Right renal cortex interstitium (tissue), 3 donors: ENCODE measurements at places on chromosomes 11 and 22.

- no peak for DNase-seq
These were observed 5.7 kb downstream of the TMEM184B start for GRCh38 chr22:38267086-38267485.

GRCh38 chr11:94308024-94308423 lies 3.6 kb downstream of the IZUMO1R start:
- DNase-seq = no peak

GRCh38 chr11:122755409-122755808 lies 82.9 kb upstream of the CRTAM start:
- DNase-seq = no peak

GRCh38 chr11:11569936-11570491 lies 51.8 kb downstream of the GALNT18 start:
- no peak for DNase-seq

GRCh38 chr22:38136607-38137006 lies 26.1 kb upstream of the BAIAP2L2 start:
- DNase-seq = no peak

DNA sequence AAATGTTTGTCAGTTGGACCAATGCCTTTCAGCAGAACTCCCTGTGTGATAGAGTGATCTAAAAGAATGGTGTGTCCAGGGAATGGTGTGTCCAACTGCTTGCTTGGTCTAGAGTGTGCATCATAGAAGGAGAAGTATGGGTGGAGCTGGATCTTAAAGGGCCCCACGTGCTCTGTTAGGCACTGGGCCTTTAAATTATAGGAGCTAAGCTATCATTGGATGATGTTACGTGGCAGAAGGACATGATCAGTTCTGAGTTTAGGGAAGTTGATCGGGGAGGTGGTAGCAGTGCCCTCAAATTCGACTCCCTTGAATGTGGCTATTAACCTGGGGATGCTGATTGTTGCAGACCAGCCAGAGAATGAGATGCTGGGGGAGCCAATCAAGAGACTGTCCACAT lies 16.4 kb downstream of the STX3 start:
- DNase-seq = no peak

- DNase-seq = no peak
These were observed 69.3 kb downstream of the NCAPD3 start for GRCh38 chr11:134154441-134154840.

DNA sequence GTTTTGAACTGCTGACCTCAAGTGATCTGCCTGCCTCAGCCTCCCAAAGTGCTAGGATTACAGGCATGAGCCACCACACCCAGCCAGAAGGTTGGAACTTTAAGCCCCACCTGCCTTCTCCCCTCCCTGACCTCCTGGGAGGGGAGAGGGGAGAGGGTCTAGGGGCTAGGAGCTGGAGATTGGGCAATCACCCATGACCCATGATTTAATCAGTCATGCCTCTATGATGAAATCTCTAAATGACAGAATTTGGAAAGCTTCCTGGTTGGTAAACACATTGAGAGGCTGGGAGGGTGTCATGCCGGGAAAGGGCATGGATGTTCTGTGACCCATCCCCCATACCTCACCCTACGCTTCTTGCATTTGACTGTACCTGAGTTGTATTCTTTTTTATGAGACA lies 17.1 kb upstream of the TFIP11 start:
- DNase-seq = no peak

GRCh38 chr11:84685149-84685548 lies 942.0 kb downstream of the DLG2 start:
- no peak for DNase-seq

DNA sequence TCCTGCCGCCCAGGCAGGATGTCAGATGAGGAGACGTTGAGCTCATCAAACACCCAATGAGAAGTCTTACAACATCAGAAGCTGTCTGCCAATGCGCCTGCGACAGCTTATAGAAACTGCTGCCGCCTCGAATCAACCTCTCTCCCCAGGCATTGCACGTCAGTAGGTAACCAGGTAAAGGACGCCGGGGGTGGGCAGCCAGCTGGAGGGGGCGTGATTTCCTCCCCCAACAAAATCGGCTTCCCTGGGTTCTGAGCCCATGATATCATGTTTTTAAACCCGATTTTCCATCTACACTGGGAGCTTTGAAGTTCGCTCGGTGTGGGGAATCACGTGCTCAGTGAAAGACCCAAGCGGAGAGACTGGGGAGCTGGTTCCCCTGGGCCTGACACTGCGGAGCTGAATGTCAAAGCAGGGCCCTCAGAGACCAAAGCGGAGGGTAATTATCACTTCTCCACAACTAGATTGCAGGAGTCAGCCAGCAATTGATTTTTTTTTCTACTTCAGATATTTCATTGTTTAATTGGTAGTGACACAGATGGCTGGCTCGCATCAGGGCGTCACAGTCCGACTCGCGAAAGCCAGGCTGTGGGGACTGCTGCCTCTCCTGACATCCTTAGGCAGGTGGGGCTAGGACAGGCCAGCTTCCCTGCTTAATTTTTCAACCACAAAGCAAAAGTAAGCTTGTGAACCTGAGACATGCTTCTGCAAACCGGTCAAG lies 15.4 kb downstream of the FAM83F start:
- DNase-seq = no peak

DNA sequence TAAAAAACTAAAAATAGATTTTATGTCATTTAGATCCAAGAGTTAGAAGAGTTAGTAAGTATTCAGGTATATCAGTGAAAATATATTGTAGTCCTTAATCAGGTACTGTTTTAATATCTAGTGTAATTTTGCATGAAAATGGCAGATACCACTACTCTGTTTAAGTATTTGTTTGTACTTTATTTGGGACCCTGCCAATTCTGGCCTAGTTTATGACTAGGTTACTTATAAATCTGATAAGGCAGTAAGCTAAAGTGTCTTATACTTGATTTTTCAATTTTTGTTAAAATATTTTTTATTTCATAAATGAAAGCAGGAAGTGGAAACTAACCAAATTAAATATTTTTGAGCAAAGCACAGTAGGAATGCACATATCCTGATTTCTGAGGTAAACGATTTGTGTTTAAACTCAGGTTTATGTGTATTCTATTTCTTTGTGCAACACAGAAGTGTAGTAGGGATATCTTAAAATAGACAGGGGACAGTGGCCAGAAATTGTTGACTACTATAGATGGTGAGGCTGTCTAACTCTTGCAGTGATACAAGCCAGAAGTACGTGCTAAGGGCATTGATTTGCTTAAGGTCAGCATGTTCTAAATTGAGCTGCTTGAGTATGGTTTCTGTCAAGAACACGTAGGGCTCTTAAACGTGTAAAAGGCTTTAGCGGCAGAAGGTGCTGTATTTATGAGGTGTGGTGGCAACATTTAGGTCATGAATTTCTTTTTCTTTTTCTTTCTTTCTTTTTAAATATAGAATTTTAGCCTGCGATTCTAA lies 34.0 kb downstream of the HIPK3 start:
- DNase-seq = no peak

DNA sequence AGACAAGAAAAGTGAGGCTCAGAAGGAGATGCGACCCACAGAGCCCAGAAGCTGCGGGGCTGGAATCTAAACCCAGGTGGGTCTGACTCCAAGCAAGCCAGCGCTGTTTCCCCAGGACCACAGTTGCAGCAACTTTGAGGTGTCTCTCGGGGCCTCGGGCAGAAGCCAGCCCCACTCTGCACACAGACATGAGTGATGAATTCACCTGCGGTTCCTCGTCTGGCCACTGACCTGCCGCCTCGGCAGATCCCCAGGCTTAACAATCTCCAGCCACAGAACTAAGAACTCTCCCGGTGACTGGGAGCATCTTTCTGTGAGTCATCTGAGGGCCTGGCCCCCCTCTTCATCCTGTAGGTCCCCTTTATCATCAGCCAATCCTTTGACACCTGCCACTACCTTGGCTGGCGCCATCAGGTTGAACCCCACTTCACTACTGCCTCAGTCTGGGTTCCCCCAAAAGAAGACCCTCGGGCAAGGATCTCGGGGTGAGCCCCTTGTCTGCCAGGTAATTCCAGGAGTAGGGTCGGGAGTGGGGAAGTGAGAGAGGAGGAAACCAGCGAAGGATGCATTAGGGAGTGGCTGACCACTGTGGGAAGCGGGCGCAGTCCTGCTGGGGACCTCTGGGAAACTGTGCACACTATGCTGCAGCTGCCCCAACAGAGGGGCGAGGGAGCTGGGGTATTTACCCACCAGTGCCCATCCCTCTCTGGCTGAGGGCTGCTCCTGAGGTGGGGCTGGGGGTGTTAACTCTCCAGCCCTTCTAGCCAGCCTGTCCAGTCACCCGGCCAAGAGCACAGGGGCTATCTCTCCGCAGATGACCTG lies 33.0 kb upstream of the MN1 start:
- no peak for DNase-seq

GRCh38 chr22:50476868-50477267 lies 2.0 kb upstream of the SBF1 start:
- no peak for DNase-seq

DNA sequence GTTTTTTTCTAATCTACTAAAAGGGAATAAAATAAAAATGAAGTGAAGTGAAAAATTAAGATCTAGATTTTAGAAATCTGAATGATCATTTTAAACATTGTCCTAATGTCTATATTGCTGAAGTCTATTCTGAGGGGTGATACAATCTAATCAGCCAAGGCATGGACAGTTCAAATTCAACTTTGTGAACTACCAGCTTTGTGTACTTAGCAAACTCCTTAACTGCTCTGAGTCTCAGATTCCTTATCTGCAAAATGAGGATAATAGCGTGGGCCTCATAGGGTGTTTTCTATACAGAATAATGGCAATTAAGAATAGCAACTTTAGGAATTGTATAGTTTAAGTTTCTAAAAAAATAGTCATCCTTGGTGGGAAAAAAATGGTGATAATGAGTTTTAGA lies 31.4 kb downstream of the FAR1 start:
- no peak for DNase-seq

- no peak for DNase-seq
These were observed 296.9 kb downstream of the BRD1 start for GRCh38 chr22:49530671-49531367.

GRCh38 chr22:28907311-28908008 lies 24.1 kb downstream of the ZNRF3 start:
- DNase-seq = no peak

DNA sequence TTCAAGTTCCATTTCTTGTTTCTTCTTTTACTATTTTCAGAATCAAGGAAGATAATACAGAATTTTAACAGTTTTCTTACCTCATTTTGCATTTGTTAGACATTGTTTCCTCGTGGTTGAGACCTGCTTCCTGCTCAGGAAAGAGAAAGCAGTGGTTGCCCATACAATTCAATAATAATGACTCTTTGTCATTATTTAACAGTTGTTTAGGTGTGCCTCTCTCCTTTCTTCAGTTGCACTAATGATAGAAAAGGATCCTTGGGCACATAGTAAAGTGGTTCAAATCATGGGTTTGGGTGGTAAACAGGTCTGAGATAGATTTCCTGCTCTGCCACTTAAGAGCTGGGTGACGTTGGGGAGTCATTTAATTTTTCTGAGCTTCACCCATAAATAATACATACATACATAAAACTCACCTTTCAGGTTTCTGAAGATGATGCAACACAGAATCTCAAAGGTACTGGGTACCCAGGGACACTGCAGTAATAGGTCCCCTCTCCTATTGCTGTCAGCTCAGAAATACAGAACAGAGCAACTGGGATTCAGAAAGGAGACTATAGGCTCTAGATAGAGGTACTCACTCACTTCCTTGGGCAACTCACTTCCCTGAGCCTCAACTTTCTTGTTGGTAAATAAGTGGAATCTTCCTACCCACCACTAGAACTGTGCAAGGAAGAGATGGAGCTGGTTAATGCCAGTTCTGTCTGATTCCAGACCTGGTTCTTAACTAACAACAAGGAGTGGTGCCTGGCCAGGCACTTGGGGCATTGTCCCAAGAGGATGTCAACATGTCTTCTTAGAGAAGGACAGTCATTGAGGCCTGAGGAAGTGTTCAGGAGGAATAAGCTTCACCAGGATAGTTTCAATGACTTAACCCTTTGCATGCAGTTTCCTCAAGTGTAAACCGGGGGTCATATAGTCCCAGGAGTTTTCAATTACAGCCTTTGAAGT lies 34.9 kb downstream of the CD44 start:
- no peak for DNase-seq

DNA sequence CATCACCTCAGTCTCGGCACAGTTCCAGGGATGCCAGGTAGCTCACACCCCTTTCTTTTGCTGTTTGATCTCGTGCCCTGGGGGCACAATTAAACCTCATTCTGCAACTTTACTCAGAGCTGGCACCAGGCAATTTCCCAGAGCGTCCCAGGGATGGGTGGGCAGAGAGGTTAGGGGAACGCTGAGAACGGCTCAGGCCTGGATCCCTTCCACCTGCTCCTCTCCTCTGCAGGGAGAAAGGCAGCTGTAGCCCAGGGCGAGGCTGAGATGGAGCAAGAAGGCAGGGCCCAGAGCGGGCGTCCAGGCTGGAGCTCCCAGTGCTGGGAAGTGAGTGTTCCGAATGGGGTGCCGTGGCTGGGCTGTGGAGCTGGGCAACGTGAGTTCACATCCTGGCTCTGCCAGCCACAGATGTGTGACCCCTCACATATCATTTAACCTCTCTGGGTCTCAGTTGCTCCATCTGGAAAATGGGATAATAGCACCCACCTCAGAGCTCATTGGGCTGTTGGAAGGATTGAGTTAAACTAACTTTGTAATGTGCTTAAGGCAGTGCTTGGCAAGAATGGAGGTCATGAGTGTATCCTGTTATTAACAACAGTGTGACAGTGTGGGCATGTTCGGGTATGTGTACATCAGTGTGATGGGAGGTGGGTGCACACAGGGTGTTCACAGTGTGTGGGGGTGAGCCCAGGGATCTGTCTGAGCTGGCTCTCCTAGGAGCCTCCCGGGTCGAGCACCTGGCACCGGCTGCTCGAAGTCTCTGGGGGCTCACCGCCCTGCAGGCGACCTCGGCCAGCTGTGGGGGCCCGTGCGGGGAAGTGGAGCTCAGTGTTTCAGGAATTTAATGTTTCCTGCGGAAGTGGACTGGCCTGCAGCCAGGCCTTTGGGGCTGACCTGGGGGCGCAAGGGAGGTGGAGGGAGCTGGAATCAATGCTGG lies 15.5 kb downstream of the OTUB1 start:
- DNase-seq = no peak

DNA sequence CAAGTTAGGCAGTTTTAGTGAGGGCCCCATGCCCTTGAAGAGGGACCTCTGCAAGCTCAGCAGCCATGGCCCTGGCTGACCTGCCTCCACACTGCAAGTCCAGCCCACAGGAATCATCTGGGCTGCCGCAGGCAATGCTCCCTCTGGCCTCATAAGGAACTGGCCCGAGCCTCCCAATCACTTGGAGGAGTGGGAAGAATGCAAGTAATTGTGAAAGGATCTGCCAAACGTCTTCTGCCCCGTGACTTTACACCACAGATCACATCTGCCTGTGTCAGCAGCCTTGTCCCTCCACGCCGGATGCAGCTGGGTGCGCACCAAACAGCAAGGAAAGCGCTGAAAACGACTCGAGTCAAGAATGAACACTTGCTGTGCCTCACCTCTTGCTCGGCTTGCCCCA lies 23.8 kb downstream of the OPCML start:
- no peak for DNase-seq

DNA sequence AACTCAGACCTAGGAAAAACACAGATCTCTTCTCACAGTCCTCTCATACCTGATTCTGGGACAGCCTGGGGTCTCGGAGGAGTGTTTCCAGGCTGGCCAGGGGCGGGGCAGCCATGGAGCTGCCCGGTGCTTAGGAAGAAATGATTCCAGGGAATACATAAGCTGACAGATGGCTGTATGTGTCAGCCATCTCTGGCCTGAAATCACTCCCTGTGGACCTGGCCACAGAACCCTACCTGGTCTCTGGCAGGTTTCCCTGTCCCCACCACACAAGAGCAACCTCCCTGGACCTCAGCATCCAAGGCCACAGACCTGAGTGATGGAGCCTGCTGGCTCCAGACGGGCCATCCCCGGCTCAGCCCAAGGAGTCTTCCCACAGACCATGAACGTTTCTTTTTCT lies 10.0 kb downstream of the GGA1 start:
- no peak for DNase-seq
